Activated CD8-positive, alpha-beta memory T cell treated with anti-CD3 and anti-CD28 coated beads, Interleukin-2, amount 50 U/mL, for 4 hours (primary cell): ENCODE measurements at places on chromosomes 3 and 15.

DNA sequence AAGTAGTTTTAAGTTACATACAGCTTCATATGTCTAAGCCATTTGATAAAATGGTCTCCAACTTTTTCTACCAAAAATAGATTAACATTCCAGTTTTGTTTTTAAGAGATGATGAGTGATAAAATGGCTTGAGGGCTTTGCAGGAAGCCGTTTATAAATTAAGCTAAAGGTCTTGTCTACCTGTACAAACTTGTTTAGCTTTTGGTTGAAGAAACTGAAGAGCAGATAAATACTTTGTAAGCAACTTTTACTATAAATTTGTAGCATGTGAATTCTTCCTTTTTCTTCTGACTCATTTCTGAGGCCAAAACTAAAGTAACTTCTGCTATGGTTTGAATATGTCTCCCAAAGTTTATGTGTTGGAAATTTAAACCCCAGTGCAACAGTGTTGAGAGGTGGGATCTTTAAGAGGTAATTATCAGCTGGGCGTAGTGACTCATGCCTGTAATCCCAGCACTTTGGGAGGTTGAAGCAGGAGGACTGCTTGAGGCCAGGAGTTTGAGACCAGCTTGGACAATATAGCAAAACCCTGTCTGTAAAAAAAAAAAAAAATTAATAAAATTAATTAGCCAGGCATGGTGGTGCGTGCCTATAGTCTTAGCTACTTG, 8.2 kb upstream of the NEDD4 start:
- DNase-seq: no peak

DNA sequence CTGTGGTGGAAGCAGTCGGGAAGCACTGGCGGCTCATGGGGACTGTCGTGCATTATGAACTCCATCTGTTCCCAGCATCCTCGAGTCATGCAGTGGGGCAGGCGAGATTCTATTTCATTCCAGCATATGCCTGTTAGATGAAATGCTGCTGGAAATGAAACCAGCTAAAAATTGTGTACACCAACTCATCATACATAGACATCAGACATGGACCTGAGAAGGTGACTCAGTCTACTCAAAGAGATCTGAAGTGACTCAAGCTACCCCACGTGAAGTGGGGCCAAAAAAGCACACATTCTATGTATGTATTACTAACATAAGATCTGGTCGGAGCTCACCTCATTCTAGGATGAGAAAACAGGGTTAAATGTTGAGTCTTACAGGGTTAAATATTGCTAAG, 47.5 kb upstream of the FAM98B start:
- DNase-seq: no peak

DNA sequence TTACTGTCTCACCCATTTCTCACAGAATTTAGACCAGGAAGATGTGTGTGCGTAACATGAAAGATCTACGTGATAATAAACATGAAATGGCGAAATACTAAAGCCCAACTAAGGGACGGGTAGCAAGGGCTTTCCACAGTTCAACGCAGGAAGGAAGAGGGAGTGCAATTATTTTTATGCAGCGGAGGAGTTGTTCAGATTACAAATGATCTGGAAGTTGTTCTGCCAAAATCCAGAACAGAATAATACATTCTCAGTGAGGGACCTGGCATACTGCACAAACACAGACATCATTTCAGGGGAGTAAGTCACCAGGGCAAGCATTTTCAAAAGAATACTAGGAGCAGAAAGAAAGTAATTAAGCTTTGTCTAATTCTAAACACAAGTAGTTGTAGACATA, 133.6 kb upstream of the RAP2B start:
- no peak for DNase-seq

DNA sequence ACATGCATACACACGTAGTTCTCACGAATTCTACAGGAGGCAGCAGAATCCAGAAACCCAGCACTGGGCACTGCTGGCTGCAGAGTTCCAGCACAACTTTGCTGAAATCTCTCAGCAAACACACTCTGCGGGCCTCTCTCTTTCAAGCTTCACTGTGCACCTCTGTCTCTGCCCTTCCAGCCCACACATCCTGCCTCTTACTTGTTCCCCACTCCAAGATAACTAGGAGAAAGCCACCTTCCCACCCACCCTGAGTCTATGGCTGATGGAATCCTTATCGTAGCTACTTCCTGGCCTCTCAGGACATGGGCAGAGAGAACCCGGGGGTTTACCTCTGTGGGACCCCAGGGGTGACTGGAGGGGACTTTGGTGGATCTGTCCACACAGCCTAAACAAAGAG, 11.9 kb downstream of the ANP32A start:
- no peak for DNase-seq

GRCh38 chr15:78228356-78228996, 5.9 kb downstream of the ACSBG1 start:
- no peak for DNase-seq

- DNase-seq: no peak
Observed at GRCh38 chr3:172170073-172170709, 130.8 kb downstream of the FNDC3B start.

- DNase-seq: no peak
Observed at GRCh38 chr3:125045965-125046364, 9.8 kb downstream of the HEG1 start.

DNA sequence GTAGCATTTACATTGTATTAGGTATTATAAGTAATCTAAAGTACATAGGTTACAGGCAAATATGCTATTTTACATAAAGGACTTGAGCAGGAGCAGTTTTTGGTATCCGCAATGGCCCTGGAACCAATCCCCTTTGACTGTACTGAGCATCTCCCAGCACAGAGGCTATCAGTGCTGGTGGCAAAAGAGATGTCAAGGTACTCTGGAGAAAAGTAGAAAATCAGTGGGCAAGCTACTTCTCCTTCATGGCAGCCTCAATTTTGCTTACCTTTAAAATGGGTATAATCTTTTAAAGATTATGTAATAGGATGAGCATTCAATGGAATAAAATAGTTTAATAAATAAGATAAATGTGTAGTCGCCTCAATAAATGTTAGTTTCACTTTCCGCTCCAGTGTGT, 56.7 kb upstream of the LMCD1 start:
- no peak for DNase-seq

GRCh38 chr3:161452179-161452578, 44.4 kb upstream of the OTOL1 start:
- DNase-seq: no peak

DNA sequence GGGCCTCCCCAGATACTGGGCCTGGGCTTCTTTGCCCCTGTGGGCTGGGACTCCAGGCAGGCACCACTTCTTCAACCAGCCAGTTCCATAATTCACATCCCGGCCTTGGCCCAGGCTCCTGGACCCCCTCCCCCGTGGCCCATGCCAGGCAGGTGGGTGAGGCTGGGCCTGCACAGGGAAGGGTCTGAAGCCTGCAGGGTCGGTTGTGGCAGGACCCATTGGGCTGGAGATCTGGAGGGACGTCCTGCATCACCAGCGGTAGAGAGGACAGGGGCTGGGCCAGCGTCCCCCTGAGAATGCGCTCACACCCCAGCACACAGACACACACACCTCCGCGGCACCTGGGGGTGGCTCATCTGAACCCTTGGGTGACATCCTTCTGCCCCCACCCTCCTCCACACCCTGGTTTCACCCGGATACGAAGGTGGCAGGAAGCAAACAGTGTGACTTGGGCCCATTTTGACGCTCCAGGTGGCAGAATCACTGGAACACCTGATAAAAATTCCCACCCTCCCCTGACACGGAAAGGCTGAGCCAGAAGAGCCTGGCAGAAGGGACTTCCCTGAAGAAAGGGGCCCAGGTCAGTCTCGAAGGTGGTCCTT, 15.4 kb downstream of the ZDHHC19 start:
- no peak for DNase-seq

DNA sequence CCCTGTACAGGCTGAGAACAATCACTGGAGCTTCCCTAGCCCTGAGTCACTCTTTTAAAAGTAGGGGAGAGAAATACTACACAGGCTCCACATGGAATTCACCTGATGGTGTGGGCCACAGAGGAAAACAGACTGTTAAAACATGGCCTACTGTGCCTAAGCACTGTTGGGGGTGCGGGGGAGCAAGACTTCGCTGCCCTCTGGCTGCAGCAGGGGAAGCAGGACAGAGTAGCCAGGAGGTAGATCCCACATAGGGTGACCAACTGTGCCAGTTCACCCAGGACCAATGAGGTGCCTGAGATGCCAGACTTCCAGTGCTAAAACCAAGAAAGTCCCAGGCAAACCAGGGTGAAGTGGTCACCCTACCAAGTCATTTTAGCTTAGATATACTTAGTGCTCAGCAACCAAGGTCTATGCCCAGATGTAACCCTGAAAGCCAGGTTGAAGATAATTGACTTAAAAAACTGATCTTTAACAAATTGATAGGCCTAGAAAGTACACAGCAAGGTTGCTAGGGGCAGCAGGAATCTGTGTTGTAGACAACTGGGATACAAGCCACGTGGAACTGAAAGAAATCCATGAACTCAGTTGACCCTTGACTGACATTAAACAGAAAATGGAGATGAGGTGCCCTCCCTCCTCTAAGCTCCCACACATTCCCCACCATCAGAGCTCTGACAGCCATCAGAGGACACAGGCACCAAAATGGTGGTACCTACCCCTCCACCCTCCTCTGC, 344.2 kb upstream of the PPP2R3A start:
- no peak for DNase-seq

DNA sequence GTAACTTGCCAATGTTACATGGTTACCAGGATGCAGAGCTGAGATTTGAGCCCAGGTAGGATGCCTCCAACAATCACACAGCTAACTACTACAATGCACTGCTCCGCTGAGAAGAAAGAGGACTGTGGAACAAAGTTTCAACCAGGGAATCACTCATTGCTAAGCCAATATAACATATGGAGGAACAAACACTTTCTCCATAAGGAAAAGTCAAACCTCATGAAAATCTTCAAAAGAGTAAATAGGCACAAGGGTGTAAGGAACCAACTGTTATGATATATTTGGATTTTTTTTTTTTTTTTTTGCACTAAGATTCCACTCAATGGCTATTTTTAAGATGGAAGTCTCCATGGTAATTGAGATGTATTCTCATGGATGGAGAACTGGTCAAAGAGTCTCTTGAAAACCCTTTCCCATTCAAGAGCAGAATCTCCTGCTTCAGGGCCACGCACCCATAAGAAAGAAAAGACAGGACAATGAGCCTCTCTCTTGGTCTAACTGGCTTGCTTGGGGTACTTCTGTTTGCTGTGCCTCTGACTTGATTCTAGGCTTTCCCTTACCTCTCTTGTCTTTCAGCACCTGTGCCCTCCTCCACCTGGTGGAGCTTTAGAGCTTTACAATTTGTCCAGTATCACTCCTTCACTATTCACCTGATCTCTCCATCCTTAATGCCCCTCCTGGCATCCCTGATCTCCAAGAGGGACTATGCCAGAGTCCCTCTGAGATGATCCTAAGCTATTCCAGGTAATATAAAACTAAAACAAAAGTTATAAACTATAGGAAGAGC, 252.8 kb downstream of the NTRK3 start:
- DNase-seq: no peak

DNA sequence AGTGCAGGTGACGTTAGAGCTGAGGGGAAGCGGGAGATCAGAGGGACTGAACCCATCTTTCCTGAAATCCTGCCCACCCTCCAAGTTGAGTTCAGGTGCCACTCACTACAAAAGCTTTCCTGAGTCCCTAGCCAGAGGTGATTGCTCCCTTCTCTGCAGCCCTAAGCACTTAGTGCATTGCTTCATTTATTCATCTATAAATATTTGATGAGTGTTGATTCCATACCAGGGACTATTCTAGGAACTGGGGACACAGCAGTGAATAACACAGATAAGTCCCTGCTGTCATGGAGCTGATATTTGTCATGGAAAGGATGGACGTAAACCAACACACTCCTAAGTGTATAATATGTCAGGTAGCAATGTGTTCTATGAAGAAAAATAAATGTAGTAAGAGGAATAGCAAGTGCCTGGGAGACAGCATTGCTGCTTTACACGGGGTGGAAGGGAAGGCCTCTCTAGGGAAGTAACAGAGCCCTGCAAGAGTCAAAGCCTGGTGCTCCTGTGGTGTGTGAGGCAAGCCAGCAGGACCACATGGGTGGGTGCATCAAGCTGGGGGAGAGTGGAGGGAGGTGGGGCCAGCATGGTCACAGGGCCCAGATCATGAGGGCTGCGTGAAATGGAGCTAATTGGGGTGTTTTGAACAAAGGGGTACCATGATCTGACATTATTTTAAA, 18.6 kb downstream of the ALPK3 start:
- no peak for DNase-seq

- DNase-seq: no peak
Observed at GRCh38 chr3:22063500-22063899, 312.5 kb upstream of the ZNF385D start.

DNA sequence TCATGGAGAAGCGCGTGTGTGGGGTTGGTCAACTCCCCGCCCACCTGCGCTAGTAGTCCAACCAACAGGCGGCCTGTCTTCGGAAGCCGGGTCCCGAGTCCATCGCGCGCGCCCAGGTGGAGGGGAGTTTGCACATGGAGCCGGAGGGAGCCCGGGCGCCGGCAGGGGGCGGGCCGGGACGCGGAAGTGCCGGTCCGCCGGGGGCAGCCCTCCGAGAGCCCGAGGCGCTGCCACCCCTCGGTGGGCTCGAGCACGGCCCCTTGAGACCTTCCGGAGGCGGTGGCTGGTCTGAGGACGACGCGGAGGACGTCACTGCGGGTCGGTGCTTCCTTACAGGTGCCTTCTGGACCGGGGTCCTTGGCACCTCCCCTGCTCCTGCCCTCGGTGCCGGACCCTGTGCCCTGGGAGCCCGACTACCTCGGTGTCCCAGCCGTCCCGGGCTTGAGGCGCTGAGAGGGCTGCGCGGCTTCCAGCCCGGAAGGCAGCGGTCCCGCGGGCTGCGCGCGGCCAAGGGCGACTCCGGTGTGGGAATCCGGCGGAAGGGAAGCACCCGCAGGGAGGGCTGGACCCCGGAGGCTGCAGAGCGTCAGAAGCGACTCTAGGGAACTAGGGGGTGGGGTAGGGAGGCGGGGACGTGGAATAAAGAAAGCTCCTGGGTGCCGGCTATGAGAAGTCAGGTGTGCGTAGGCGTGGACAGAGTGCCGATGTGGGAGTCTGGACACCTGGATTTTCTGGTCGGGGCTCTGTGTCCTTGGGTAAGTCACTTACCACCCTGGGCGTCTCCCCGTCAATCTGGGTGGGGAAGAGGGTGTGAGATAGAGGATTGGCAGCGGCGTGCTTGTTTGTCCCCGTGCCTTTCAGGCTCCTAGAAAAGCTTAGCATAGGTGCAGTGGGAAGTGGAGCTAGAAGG, 212.3 kb downstream of the FGF12 start:
- no peak for DNase-seq
